ENCODE measurements at places on chromosomes 4 and X. TPM values are rescaled to one million over a fixed set of nuclear protein-coding genes. Genes with fewer than 3 reads are reported as not detected.

TAB3 gene
- 12.0 TPM for total RNA-seq

MAGEA8 gene
- total RNA-seq: not detected

- H3K27ac ChIP-seq: no peak overlapping the region
- H3K4me3 ChIP-seq: no peak overlapping the region
Measured at GRCh38 chr4:120769227-120769626, 153.3 kb downstream of the PRDM5 start.

- DNase-seq: no peak
- H3K27ac ChIP-seq: no peak overlapping the region
- no peaks in the 10 kb centered on the region for H3K4me1 ChIP-seq
- no peaks in the 10 kb centered on the region for H3K27me3 ChIP-seq
- no peak overlapping the region for H3K4me3 ChIP-seq
- H3K36me3 ChIP-seq: no peaks in the 10 kb centered on the region
Measured at GRCh38 chr4:89488736-89489135, 181.1 kb upstream of the GPRIN3 start.

- H3K4me1 ChIP-seq: no peaks in the 10 kb centered on the region
- H3K36me3 ChIP-seq: no peaks in the 10 kb centered on the region
- DNase-seq: no peak
- no peak overlapping the region for H3K4me3 ChIP-seq
- no peak overlapping the region for H3K27ac ChIP-seq
Measured at GRCh38 chr4:40265910-40266274, 69.1 kb downstream of the RHOH start.

Data from heart left ventricle (tissue), 16 donors.